ENCODE measurements at places on chromosomes 13 and 19.
A peak's percentile ranks its signal among the peaks of the same experiment; 100 is the strongest.

DNA sequence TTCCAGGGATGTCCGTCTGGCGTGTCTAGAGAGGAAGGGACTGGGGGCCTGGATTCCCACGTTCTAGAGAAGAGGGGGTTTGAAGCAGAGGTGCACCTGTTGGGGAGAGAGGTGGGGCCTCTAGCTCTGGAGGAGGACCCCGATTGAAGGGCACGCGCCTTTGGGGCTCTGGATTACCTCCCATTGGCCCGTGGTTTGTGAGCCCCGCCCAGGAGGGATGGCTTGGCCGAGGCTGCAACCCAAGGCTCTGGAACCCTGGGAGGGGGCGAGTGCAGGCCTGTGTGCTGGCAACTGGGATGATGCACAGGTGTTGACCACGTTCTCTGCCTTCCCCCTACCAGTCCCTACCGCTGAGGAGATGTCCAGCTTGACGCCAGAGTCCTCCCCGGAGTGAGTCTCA, 20.2 kb downstream of the TMEM150B start:
- DNase-seq, result no peak

DNA sequence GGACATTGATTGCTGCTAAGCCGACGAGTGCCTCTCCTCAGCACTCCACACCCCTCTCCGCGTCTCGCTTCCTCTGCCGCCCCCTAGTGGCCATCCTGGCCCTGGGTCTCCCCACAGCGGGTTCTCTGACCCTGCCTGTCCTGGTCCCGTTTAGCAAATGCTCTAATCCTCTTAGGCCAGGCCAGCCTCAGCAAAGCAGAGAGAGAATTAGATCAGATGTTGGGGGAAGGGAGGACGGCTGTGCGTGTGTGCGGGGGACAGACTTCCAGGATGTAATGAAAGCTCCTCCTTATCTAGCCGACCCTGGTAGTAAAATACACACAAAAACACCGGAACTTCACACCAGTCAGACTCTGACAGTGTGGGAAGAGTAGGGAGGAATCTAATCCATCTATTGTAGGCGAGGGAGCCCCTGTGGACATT, 4.5 kb downstream of the TPRX2 start:
- DNase-seq, result peak; percentile 56

GRCh38 chr13:24454056-24454455, 58.5 kb downstream of the PARP4 start:
- no peak for DNase-seq

GRCh38 chr13:94481941-94482340, 2.5 kb upstream of the DCT start:
- DNase-seq, result no peak

- no peak for DNase-seq
Measured at GRCh38 chr13:96809366-96810096, 184.7 kb downstream of the OXGR1 start.

DNA sequence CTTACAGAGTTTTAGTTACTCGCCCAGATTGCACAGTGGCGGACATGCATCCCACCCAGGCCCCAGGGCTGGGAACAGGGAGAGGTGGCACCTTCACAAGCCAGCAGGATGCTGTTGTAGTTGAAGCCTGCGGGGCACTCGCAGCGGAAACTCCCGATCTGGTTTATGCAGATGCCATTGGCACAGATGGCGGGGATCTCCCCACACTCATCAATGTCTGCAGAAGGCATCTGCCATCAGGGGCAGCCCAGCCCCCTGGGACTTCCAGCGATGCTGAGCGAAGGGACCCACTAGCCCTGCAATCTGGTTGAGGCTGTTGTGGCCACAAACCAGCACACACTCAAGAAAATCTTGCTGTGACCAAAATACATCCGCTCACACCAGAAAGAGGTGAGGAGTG, 44.6 kb downstream of the CCL25 start:
- DNase-seq, result no peak

DNA sequence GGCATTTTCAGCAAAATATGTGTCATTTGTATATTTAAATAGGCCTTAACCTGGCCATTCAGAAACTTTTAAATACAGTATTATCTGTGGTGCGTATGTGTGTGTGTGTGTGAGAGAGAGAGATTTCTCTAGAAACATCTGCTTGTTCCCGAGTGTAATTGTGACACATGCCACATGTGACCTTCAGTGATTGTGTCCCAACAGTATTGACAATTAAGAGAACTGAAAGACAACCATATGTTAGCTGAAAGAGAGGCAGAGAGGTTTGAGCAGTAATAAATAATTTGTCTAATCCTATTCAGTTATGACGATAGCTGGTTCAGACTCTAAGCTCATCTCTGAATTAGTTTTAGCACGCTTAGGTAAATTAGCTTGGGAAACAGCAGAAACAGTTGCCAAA, 1503.1 kb downstream of the PCDH9 start:
- DNase-seq, result no peak

DNA sequence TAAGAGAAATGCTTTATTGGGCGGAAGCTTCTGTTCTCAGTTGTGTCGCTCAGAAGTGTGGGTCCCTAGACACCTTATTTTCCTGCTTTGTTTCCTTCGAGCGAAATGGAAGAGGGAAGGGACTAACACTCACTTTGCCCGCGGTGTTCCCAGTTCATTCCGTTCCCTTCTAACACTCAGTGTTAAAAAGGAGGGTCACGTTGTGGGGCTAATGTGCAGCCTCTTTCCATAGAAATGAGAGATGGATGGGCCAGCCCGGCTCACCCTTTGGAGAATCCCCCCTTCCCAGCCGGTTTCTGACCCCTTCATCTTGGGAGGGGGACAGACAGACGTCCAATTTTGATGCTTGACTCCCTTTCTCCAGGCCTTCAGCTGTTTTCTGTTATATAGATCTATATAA, 2.3 kb downstream of the ATP11A start:
- DNase-seq, result no peak

- no peak for DNase-seq
Measured at GRCh38 chr13:50794226-50794625, 49.3 kb downstream of the DLEU7 start.

- DNase-seq, result no peak
Measured at GRCh38 chr19:58203814-58204475, 21.1 kb downstream of the ZNF274 start.

GRCh38 chr13:32107474-32107873, 75.9 kb downstream of the FRY start:
- no peak for DNase-seq

GRCh38 chr19:12638611-12639182, 27.8 kb downstream of the MAN2B1 start:
- DNase-seq, result no peak

DNA sequence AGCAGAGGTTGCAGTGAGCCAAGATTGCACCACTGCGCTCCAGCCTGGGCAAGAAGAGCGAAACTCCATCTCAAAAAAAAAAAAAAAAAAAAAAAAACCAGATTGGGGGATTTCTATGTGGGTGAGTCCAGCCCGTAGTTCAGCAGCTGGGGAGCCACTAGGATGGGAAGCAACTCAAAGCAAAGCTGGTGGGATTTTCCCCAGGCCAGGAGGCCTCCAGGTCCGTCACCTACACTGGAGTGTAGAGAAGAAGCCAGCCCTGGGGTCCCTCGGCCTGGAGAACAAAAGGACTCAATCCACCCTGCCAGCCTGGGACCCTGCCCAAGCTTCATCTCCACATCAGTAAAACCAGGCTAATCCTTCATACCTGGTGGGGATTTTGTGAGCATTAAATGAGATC, 121.3 kb upstream of the CACNA1A start:
- no peak for DNase-seq

- no peak for DNase-seq
Measured at GRCh38 chr13:39149896-39150295, 111.6 kb downstream of the NHLRC3 start.

GRCh38 chr19:2330632-2331284, 2.3 kb downstream of the SPPL2B start:
- DNase-seq, result no peak

- no peak for DNase-seq
Measured at GRCh38 chr19:46660551-46661019, 397 bp downstream of the DACT3 start.

DNA sequence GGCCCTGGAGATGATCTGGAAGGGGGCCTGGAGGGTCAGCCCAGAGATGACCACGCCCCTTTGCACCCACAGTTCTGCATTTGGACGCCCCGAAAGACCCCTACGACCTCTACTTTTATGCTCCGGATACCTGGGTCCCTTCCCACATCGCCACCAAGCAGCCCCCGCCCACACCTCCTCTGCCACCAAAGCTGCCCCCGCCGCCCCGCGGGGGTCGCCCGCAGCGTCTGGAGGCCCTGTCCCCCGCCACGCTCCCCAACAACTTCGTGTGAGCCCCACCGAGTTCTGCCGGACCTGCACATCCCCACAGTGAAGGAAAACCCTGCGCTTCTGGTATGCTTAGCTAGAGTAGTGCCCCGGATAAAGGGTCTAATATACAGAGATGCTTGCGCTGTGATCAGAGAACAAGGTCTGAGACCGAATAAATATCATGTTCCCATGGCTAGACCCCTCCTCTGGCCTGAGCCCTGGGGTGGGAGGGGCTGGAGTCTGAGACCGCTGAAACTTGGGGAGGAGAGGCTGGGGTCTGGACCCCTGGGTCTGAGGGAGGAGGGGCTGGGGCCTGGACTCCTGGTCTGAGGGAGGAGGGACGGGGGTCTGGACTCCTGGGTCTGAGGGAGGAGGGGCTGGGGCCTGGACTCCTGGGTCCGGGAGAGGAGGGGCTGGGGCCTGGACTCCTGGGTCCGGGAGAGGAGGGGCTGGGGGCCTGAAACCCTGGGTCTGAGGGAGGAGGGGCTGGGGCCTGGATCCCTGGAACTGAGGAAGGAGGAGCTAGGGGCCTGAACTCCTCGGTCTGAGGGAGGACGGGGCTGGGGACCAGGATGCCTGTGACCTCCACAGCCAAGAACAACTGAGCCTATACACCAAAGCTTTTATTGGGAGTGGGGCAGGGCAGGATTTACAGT, 3.6 kb downstream of the GFY start:
- DNase-seq, result no peak

GRCh38 chr19:29664753-29665214, 477 bp upstream of the PLEKHF1 start:
- DNase-seq, result no peak

DNA sequence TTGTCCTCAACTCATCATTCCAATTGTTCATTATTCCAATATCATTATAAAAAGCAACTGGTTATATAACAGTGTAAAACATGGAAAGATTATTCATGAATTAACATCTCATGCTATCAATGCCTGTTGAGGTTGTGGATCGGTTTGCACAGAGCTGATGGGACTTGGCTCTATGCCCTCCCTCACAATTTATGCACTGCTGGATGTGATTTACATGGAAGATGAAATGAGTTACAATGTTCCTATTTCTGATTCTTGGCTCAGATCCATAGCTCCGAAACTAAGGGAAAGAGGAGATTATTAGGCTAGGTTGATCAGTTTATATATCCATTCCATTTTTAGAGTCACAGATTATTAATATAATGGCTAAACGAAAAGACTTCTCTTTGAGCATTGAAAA, 38.6 kb downstream of the SCEL start:
- DNase-seq, result no peak

- no peak for DNase-seq
Measured at GRCh38 chr13:52707375-52707774, 32.2 kb downstream of the CNMD start.

- DNase-seq, result no peak
Measured at GRCh38 chr13:95862408-95862807, 185.5 kb downstream of the DNAJC3 start.

GRCh38 chr19:3808420-3809143, 22.4 kb upstream of the MATK start:
- DNase-seq, result no peak

DNA sequence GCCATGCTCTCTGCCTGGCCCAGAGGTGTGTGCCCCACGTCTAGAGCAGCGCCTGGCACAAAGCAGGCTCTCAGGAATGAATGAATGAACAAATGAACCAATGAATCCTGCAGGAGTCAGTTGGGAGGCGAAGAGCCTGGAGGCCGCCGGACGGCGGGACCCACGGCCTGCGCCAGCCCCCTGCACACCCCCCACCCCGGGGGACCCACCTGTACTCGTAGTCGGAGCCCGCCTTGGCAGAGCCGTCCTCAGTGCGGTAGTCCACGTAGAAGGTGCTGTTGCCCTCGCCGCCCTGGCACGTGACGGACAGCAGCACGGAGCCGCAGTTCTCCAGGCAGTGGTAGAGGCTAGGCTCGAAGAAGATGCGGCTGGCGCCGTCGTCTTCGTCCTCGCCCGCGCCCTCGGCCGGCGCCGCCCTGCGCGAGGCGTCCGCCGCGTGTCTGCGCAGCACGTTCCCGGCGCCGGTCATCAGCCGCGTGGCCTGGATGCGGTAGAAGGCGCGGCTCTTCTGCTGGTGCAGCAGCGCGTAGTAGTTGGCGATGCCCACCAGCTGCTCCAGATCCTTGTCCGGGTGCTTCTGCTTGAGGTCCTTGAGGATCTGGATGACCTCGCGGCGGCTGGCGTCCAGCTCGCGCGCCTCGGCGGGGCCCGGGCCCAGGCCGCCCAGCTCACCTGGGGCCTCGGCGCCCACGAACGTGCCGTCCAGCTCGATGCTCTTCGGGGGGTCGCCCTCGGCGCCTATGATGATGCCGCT, 14.8 kb downstream of the SLC8A2 start:
- no peak for DNase-seq

- no peak for DNase-seq
Measured at GRCh38 chr13:97139691-97140090, 82.4 kb upstream of the MBNL2 start.

- DNase-seq, result no peak
Measured at GRCh38 chr13:105572401-105572800, 963.1 kb downstream of the EFNB2 start.

DNA sequence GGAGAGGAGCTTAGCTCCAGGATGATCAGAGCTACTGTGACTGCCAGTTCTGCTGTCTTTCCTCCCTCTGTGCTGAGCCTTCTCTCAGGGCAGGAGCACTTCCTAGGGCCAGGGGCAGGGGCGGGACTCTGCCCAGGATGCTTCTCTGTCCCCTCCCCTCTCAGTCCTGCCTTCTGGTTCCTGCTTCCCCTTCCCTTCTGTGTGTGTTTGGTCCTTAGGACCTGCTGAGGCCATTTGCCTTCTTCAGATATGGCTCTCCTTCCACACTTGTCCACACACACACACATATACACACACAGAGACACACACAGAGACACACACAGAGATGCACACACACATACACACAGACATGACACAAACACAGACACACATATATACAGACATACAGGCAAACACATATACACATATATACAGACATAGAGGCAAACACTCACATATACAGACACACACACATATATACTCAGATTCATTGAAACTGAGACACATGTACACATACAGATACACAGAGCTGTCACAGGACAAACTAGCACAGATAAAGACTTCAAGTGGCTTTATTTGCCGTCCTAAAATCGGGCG, 22.0 kb upstream of the CD177 start:
- no peak for DNase-seq

DNA sequence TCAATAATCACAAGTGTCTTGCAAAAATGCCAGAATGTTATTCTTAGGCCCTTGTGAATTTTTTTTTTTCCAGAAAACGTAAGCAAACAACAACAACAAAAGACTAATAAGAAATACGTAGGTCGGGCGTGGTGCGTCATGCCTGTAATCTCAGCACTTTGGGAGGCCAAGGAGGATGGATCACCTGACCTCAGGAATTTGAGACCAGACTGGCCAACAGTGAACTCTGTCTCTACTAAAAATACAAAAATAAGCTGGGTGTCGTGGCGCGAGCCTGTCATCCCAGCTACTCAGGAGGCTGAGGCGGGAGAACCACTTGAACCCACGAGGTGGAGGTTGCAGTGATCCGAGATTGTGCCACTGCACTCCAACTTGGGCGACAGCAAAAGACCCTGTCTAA, 20.9 kb downstream of the TSC22D1 start:
- DNase-seq, result no peak
